ENCODE measurements at places on chromosomes 3 and 15. TPM values are rescaled to one million over a fixed set of nuclear protein-coding genes. Genes with fewer than 3 reads are reported as not detected.

GRCh38 chr3:57758686-57759085, 2.6 kb downstream of the SLMAP start:
- no peak for DNase-seq
- H3K4me3 ChIP-seq = peak overlapping the region; percentile 5
- H3K27ac ChIP-seq = no peak overlapping the region
- H3K4me1 ChIP-seq = peaks cover 48% of the 10 kb centered on the region

GRCh38 chr3:135009014-135009413, 214.0 kb downstream of the EPHB1 start:
- no peak for DNase-seq
- no peaks in the 10 kb centered on the region for H3K4me1 ChIP-seq
- no peaks in the 10 kb centered on the region for H3K27me3 ChIP-seq
- H3K27ac ChIP-seq = no peak overlapping the region

DNA sequence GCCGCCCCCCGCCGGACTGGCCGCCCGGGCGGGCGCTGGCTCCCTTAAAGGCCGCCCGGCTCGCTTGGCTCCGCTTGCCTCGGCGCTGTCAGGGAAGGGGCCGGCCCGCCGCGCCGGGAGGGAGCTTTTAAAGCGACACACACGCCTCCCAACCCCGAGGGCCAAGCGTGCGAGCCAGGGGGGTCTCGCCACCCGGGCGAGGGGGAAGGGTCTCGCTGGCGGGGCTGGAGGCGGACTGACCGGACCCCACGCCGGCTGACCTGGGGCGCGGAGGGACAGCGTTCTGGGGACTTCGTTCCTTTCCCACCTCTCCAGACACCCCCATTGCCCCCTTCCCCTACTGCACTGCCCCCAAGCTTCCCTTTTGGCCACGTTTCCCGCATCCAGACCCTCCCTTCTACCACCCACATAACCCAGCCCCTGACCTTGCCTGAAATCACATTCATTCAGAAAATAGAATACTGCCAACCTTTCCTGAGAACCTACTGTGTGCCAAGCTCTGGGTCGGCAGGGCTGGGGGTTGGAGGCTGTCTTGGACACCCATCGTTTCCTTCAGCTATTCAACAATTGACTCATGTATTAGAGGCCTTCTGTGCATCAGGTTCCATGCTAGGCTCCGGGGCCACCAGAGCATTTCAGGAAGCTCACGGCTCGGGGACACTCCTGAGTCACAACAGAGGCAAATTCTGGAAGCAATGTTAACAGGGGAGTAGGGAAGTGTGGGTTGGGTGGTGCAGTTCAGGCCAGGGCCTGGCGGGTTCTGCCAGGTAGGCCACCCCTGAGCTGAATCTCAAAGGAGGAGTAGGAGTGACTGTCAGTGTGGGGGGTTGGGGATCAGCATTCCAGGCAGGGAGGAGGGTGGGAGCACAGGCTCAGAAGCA, at the start of gene INSYN1:
Gene INSYN1, minus strand, starts transcription at position 102 of the 881 bp plus-strand sequence. CDS start 2,221 bp downstream, outside the sequence.
- no peak within 1 kb of the TSS for H3K4me3 ChIP-seq
- no peaks in the 10 kb centered on the region for H3K36me3 ChIP-seq
- peaks cover 25% of the 10 kb centered on the region for H3K27me3 ChIP-seq
- H3K27ac ChIP-seq = no peak within 1 kb of the TSS

GRCh38 chr3:44125882-44126281, 115.8 kb upstream of the TOPAZ1 start:
- H3K4me3 ChIP-seq = no peak overlapping the region
- no peak overlapping the region for H3K27ac ChIP-seq
- no peak for DNase-seq
- peaks cover 3% of the 10 kb centered on the region for H3K4me1 ChIP-seq
- H3K27me3 ChIP-seq = no peaks in the 10 kb centered on the region
- H3K36me3 ChIP-seq = no peaks in the 10 kb centered on the region

DNA sequence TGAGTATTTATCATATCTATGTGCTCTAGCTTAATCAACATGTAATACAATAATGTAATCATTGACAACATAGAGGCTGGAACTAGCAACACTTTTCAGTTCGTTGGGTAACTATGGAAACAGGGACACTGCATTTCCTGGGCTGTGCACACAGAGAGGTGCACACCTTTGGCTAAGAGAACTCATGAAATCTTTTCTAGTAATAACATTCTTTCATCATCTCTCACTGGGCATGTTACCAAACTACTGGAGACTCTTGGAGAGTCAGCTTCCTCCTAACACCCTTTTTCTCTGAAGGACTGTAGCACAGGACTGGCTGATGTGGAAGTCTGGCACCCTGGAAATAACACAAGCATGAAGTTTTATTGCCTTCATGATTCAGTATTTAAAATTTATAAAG, 135.6 kb downstream of the KCNMB2 start:
- DNase-seq = no peak
- no peaks in the 10 kb centered on the region for H3K27me3 ChIP-seq
- no peaks in the 10 kb centered on the region for H3K36me3 ChIP-seq
- no peaks in the 10 kb centered on the region for H3K4me1 ChIP-seq
- no peak overlapping the region for H3K4me3 ChIP-seq
- no peak overlapping the region for H3K27ac ChIP-seq

DNA sequence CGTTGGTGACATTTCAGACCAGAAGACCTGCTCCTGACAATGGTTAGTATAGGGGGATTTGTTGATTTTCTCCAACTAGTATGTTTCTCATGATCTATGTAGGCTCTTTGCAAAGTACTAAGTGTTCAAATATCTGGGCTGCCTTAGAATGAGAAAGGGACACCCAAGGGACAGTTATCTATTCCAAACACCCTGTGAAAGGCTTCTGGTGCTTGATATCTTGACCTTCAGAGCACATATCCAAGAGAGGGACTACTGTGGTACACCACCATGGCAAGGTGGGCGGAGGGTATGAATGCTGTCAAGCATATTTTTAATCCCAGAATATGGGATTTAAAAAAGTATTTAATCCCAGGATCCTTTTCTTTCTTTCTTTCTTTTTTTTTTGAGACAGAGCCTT, 1.1 kb downstream of the FANCD2OS start:
- H3K27ac ChIP-seq = no peak overlapping the region
- H3K36me3 ChIP-seq = no peaks in the 10 kb centered on the region
- DNase-seq = no peak
- H3K27me3 ChIP-seq = no peaks in the 10 kb centered on the region
- H3K4me1 ChIP-seq = no peaks in the 10 kb centered on the region
- no peak overlapping the region for H3K4me3 ChIP-seq

DNA sequence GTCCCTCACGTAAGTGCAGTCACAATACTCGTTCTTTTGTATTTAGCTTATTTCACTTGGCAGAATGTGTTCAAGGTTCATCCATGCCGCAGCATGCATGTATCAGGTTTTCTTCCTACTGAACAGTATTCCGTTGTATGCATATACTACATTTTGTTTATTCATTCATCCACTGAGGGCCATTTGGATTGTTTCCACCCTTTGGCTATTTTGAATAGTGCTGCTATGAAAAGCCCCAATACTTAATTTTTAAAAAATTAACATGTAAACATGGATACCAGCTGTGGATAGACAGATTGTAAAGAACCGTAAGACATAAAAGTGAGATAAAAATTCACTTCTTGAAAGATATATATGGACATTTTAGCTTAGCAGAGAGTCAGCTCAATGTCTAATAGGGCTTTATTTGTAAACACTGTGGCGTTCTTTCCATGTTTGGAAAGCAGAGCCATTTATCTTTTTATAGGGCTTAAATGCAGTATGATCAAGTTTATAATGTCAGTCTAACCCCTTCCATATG, 115.9 kb downstream of the VPS8 start:
- H3K4me1 ChIP-seq = no peaks in the 10 kb centered on the region
- H3K27ac ChIP-seq = no peak overlapping the region

DNA sequence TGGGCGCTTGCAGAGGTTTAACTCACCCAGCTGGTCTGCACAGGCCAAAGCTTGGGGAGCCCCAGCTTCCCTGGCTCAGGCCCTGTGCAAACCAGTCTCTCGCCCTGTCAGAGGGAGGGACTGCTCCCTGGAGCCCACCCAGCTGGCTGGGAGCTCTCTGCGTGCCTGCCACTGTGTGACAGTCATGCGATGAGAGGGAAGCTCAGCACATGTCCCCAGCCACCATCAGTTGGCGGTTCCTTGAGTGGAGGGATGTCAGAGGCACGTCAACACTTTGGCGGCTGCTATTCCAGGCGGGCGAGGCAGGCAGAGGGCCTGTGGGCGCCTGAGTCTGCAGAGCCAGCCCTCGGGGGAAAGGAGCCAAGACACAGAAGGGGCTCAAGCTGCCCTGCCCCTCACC, 324.6 kb downstream of the UACA start:
- no peak overlapping the region for H3K4me3 ChIP-seq
- peaks cover 8% of the 10 kb centered on the region for H3K27me3 ChIP-seq
- DNase-seq = no peak
- no peaks in the 10 kb centered on the region for H3K36me3 ChIP-seq
- no peak overlapping the region for H3K27ac ChIP-seq

- H3K27me3 ChIP-seq = no peaks in the 10 kb centered on the region
- H3K4me3 ChIP-seq = no peak overlapping the region
- no peak overlapping the region for H3K27ac ChIP-seq
- no peaks in the 10 kb centered on the region for H3K4me1 ChIP-seq
- no peak for DNase-seq
Observed at GRCh38 chr3:39090922-39091321, 16.5 kb downstream of the GORASP1 start.

GRCh38 chr3:21620511-21621155, 130.4 kb downstream of the ZNF385D start:
- H3K4me1 ChIP-seq = no peaks in the 10 kb centered on the region
- no peaks in the 10 kb centered on the region for H3K27me3 ChIP-seq
- DNase-seq = no peak
- no peak overlapping the region for H3K27ac ChIP-seq
- H3K4me3 ChIP-seq = no peak overlapping the region

- no peak for DNase-seq
- no peaks in the 10 kb centered on the region for H3K4me1 ChIP-seq
- peaks cover 7% of the 10 kb centered on the region for H3K27me3 ChIP-seq
- no peaks in the 10 kb centered on the region for H3K36me3 ChIP-seq
- H3K27ac ChIP-seq = no peak overlapping the region
- H3K4me3 ChIP-seq = no peak overlapping the region
Observed at GRCh38 chr3:134449951-134450350, 35.8 kb downstream of the ANAPC13 start.

DNA sequence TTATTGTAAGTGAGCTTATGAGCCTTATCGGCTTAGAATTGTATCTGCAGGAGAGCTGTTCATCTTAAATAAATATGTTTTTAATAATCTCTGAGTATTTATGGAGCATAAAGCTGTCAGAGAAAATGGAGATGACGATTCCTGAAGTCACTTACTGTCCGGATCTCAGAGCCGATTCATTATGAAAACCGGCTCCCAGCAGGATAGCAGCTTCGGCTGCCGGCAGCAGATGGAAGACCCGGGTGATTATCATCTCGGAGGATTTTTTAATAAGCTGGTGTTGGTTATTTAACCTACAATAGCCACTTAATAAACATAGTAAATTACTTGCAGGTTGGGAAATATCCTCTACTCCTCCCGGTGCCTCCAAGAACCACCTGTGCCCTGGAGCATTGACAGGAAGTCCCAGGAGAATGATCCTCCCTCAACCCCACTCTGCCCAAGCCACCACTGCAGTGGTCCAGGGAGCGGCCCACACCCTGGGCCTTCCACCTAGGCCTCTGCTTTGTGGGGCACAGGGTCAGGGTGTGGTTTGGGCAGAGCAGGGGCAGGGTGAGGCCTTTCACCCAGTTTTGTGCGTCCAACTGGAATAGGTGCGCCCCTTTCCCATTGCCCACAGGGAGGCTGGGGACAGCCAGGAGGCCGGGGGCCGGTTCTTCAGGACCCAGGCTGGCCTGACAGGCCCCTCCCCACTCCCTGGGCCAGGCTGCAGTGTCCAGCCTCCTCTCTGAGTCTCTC, 42.2 kb upstream of the PRR23E start:
- no peaks in the 10 kb centered on the region for H3K27me3 ChIP-seq
- H3K27ac ChIP-seq = no peak overlapping the region
- no peak for DNase-seq
- H3K4me1 ChIP-seq = no peaks in the 10 kb centered on the region

DNA sequence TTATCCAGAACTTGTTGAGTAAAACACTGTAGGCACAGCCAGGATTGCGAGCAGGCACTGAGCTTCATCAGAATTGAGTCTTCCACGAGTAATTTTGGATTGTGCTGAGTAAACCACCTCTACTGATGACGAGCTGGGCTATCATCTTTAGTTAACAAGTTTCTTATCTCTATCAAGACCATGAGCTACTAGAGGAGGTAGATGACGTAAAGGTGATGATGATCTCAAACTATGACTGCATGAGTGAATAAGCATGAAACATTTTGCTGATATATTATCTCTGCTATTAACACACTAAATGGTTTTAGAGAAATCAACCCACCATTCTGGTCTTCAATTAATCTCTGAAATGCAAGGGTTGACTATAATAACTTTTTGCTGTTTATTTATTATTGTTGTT, 506.0 kb downstream of the GBE1 start:
- no peaks in the 10 kb centered on the region for H3K36me3 ChIP-seq
- no peak overlapping the region for H3K4me3 ChIP-seq
- no peaks in the 10 kb centered on the region for H3K27me3 ChIP-seq
- DNase-seq = no peak
- no peak overlapping the region for H3K27ac ChIP-seq
- H3K4me1 ChIP-seq = no peaks in the 10 kb centered on the region

GRCh38 chr15:34359416-34359815, 7.6 kb downstream of the LPCAT4 start:
- no peak overlapping the region for H3K4me3 ChIP-seq
- peaks cover 5% of the 10 kb centered on the region for H3K4me1 ChIP-seq
- H3K36me3 ChIP-seq = peaks cover 84% of the 10 kb centered on the region
- no peak overlapping the region for H3K27ac ChIP-seq
- DNase-seq = no peak

GRCh38 chr3:52392216-52392930, 52.5 kb downstream of the SEMA3G start:
- no peaks in the 10 kb centered on the region for H3K27me3 ChIP-seq
- H3K27ac ChIP-seq = no peak overlapping the region
- DNase-seq = no peak
- H3K4me3 ChIP-seq = no peak overlapping the region
- H3K4me1 ChIP-seq = no peaks in the 10 kb centered on the region

DNA sequence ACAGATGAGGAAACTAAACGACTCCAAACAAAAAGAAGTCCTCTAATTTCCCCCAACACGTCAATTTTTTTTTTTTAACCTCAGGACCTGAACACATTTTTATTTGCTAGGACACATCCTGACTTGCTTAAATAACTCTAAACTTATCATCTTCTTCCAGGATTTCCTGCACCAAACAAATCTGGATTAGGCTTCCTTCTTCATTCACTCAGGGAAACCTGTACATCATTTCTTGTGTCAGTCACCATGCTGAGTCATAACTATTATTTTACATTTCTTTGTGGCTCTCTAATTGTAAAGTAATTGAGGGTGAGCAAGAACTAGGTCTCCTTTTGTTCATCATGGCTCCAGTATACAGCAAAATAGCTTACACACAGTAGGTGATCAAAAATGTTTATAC, 433.4 kb upstream of the GBE1 start:
- H3K27me3 ChIP-seq = no peaks in the 10 kb centered on the region
- no peaks in the 10 kb centered on the region for H3K36me3 ChIP-seq
- H3K4me3 ChIP-seq = no peak overlapping the region
- no peak overlapping the region for H3K27ac ChIP-seq
- no peak for DNase-seq
- no peaks in the 10 kb centered on the region for H3K4me1 ChIP-seq

- peaks cover 19% of the 10 kb centered on the region for H3K4me1 ChIP-seq
- H3K27ac ChIP-seq = no peak overlapping the region
- no peak overlapping the region for H3K4me3 ChIP-seq
- no peaks in the 10 kb centered on the region for H3K36me3 ChIP-seq
Observed at GRCh38 chr3:52059781-52060180, 3.4 kb upstream of the DUSP7 start.

ATP1B3 gene
- 22.5 TPM for total RNA-seq
